ENCODE measurements at places on chromosomes 2 and 18.

GRCh38 chr18:68519336-68519735, 195.6 kb downstream of the TMX3 start:
- DNase-seq = no peak

- DNase-seq = no peak
These were observed 237.6 kb upstream of the RGPD4 start for GRCh38 chr2:107589079-107589491.

- no peak for DNase-seq
These were observed 492.6 kb downstream of the SLC4A3 start for GRCh38 chr2:220120041-220120440.

GRCh38 chr2:27021253-27022049, 11.3 kb upstream of the TMEM214 start:
- no peak for DNase-seq

GRCh38 chr2:66477135-66477842, 42.4 kb downstream of the MEIS1 start:
- DNase-seq = no peak

GRCh38 chr2:113136828-113137775, 9.7 kb downstream of the IL1RN start:
- no peak for DNase-seq

- DNase-seq = no peak
These were observed 602.7 kb upstream of the ZNF804A start for GRCh38 chr2:183995632-183996031.
